ENCODE measurements at places on chromosomes 5 and 9.

GRCh38 chr9:103183701-103184171 lies 188.6 kb downstream of the CYLC2 start:
- peak; percentile 89 for DNase-seq

DNA sequence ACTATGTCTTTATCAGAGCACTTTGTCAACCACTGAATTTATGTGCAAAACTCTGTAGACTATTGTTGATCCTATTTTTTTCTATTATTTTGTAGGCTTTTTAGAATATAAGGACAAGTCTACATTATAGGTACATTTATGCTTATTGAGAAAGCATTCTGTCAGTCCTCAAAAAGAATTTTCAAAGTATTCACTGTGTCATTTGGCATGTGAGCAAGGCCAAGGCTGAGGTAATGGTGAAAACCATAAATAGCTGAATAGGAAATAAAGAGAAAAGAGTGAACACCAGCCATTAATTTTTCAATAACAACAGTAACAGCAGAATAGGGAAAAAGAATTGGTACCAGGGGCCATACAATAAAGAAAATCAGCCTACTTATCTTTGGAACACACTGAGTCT lies 21.0 kb downstream of the SKIC3 start:
- DNase-seq, result no peak

- DNase-seq, result no peak
These were observed 18.9 kb downstream of the TCF7 start for GRCh38 chr5:134133188-134133994.

- DNase-seq, result no peak
These were observed 61.4 kb upstream of the ZSWIM6 start for GRCh38 chr5:61270510-61271165.

DNA sequence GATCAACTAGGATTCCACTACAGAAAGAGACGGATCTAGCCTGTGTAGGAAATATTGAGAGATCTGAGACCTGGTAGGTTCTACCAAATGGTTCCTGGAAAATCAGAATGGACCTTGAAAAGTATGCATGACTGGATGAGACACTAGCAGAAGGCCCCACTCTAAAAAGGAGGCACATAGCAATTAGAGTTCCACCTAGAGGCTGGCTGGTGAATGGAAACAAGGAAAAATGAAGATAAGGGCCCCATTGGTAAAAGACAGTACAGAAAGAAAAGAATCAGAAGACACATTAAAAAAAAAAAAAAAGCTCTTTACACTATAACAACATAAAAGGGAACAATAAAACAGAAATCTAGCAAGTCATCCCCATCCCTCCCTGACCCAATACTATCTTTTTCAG lies 518.5 kb downstream of the NR2F1-AS1 start:
- DNase-seq, result no peak

- DNase-seq, result no peak
These were observed 157.7 kb downstream of the SLC24A2 start for GRCh38 chr9:19631181-19631580.

GRCh38 chr5:180130291-180130869 lies 58.8 kb upstream of the RNF130 start:
- no peak for DNase-seq

DNA sequence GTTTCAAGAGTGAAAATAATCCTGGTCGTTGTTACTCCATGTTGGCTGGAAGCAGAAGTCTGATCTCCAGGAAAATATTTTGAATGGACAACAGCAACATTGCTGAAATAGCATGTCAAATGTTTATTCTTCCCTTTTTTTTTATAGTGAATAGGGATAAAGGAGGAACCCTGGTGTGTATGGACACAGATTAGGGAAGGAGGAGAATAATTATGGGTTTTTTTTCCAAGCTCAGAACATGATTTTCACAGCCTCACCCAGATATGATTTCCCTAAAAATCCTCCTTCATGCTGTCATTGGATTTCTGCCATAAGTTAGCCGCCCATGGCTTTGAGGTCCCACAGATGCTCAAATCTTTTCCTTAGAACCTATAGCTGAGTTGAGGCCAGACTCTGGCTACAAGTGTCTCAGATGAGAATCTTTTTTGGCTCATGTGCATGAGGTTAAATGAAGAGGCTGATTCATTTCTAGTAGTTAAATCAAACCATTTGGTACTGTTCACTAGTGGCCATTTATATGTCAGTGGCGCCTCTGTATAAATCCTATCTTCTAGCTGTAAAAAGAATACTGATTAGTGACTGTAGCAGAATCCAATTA lies 65.5 kb upstream of the LIFR start:
- DNase-seq, result peak; percentile 54

GRCh38 chr9:133515615-133516255 lies 9.0 kb downstream of the MYMK start:
- no peak for DNase-seq

- DNase-seq, result peak; percentile 98
These were observed 140.3 kb downstream of the TSSK1B start for GRCh38 chr5:113294311-113295110.

GRCh38 chr5:113140837-113141671 lies 164.5 kb downstream of the DCP2 start:
- peak; percentile 37 for DNase-seq

DNA sequence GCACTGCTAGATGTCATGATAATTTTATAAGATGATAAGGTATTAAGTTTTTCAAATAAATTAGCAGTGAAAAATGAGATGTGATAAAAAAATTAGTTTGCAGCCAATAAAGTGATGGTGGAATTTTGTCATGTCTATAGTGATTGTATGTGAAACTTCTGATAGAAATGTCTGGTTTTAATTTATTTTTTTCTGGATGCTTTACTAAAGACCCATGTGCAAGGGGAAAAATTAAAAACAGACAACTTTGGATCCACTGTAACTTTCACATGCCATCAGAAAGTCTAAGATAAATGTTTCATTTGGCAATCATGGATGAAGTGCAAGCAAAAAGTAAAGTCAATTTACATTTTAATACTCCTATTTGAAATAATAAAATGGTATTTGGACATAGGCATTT lies 4.4 kb upstream of the NDUFS4 start:
- peak; percentile 7 for DNase-seq

DNA sequence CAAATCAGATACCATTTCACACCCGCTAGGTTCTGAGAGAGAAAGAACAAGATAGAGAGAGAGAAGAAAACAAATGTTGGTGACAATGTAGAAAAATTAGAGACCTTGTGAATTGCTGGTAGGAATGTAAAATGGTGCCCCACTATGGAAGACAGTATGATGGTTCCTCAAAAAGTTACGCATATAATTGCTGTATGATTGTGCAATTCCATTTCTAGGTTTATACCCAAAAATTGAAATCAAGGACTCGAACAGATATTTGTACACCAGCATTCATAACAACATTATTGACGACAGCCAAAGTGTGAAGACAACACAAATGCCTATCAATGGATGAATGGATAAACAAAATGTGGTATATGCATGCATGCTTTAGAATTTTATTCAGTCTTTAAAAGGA lies 74.5 kb upstream of the MAP3K1 start:
- DNase-seq, result no peak

- DNase-seq, result peak; percentile 98
These were observed 50.4 kb upstream of the SYNPO start for GRCh38 chr5:150589862-150590601.

GRCh38 chr5:154131817-154132216 lies 58.7 kb upstream of the GALNT10 start:
- no peak for DNase-seq

GRCh38 chr9:93676310-93677047 lies 100.1 kb downstream of the PHF2 start:
- no peak for DNase-seq

GRCh38 chr5:31173614-31174013 lies 19.9 kb upstream of the CDH6 start:
- no peak for DNase-seq

DNA sequence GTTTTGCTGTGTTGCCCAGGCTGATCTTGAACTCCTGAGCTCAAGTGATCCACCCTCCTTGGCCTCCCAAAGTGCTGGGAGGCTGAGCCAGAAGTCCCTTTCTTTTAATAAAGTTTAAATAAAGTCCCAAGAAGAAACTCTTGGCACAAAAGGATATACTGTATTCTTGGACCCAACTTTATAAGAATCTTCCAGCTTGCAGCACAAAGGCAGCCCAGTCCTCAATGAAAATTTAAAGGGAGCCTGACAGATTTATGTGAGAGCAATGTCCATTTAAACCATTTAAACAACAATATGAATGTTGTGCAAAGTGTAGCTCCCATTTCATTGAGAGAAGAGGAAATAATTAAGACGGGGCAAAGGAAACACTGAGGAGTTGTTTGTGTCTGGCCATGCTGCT lies 217.0 kb downstream of the DOCK8 start:
- DNase-seq, result peak; percentile 68

DNA sequence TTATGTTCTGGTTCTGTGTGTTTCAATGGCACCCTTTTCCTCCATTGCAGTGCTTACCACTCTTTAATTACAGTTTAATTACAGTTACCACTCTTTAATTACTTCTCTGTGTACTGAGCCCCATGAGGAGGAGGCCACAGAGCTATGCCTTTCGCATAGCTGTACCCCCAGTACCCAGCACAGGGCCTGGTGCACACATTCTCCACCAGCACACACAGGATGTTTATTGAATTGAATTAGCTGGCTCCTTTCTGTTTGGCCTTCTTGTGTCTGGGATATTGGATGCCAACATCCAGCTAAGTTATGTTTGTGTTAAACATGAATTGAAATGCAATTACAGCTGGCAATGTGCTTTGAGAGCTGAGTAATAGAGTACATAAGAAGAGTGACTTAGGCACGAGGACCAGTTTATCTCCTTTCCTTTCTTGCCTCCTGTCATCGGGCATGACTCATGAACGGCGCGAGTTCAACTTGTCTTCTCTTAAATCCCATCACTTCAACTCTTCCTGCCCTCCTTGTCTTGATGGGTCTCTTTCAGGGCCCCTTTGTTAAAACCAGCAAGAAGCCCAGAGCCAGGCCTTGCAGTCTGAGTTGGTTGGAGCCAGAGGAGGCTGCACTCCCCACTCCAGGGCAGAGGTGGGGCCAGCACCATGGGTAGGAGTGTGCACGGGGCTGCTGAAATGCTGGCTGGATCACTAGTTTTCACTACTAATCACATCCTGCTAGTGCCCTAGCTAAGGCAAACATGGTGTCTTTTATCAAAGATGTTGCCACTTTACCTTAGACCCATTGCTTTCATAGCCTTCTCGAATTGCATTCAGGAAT lies 37.4 kb downstream of the MVB12B start:
- no peak for DNase-seq

- DNase-seq, result no peak
These were observed 30.4 kb downstream of the HMGCR start for GRCh38 chr5:75367401-75367800.

DNA sequence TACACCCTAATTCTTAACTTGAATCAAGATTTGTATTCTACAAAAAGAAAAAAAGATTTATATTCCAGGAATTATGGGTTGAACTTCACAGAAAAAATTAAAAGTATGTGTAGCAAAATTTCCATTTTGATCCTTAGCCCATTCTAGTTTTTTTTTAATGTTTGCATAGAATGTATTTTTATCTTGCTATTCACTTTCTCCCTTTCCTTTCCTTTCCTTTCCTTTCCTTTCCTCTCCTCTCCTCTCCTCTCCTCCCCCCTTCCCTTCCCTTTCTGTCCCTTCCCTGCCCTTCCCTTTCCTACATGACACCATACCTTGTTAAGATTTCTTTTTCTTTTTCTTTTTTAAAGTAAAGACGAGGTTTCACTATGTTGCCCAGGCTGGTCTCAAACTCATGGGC lies 542.5 kb upstream of the PTGER4 start:
- no peak for DNase-seq

DNA sequence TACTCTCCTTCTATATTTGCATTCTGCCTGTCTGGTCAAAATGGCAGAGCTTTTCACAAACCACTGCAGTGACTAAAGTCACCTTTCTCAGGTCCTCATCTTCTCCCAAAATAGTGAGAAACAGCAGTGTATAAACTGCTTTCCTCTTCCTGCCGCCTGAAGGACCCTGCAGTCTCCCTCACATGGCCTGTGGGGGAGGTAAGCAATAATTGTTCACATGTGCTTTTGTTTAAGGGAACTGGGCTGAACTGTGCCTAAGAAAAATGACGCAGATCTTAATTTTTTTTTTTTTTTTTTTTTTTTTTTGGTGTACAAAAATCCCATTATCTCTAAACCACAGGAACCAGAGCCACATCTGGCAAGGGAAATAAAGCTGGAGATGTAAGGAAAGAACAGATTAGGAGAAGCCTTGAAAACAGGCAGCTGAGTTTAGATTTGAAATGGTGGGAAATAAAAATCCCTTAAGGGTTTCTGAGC lies 131.7 kb upstream of the VLDLR start:
- DNase-seq, result peak; percentile 85

DNA sequence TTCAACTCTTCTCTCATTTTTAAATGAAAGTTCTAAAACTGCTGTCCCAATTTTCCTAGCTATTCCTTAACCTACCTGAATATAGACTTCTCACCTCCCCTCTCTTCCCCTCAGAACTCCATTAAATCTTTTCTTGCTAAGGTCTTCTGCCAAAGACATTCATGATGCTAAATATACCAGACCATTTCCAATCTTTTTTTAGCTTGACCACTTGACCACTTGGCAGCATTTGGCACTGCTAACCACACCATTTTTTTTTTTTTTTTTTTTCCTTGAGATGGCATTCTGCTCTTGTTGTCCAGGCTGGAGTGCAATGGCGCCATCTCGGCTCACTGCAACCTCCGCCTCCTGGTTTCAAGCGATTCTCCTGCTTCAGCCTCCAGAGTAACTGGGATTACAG lies 3.6 kb upstream of the ZNF131 start:
- peak; percentile 23 for DNase-seq

- DNase-seq, result no peak
These were observed 17.3 kb downstream of the PLAC8L1 start for GRCh38 chr5:146088098-146088497.

GRCh38 chr5:159409801-159410200 lies 79.5 kb upstream of the IL12B start:
- no peak for DNase-seq

DNA sequence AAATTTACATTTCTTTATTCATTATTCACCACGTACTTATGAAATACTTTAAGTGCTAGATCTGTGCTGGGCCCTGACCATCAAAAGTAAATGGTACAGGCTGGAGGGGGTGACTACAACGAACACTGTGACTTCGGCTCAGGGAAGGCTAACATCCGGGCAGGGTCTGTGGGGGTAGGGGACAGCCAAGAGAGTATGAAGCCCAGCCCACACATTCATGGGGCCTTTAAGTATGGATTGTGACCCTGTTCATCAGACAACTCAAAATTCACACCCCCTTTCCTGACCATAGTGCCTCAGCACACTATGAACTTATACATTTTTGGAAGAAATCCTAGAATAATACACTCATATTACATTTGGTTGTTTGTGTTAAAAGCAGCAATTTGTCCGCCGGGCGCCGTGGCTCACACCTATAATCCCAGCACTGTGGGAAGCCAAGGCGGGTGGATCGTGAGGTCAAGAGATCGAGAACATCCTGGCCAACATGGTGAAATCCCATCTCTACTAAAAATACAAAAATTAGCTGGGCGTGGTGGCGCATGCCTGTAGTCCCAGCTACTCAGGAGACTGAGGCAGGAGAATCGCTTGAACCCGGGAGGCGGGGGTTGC lies 33.3 kb downstream of the MORN5 start:
- no peak for DNase-seq

- DNase-seq, result peak; percentile 93
These were observed 145.4 kb downstream of the CDK5RAP2 start for GRCh38 chr9:120434532-120434931.

All from muscle of leg (tissue), 16 donors.